Liver (tissue), 10 donors: ENCODE measurements at places on chromosomes 6 and 20. TPM values are rescaled to one million over a fixed set of nuclear protein-coding genes. Genes with fewer than 3 reads are reported as not detected.

- H3K27ac ChIP-seq, result no peak overlapping the region
- no peaks in the 10 kb centered on the region for H3K27me3 ChIP-seq
- H3K36me3 ChIP-seq, result no peaks in the 10 kb centered on the region
- no peak for DNase-seq
- H3K4me1 ChIP-seq, result no peaks in the 10 kb centered on the region
- H3K4me3 ChIP-seq, result no peak overlapping the region
These were observed 21.7 kb upstream of the SSTR4 start for GRCh38 chr20:23013429-23013828.

GRCh38 chr6:114100215-114100994, 129.5 kb upstream of the HDAC2 start:
- no peaks in the 10 kb centered on the region for H3K4me1 ChIP-seq
- DNase-seq, result no peak
- H3K27ac ChIP-seq, result no peak overlapping the region

The WFDC13 gene
- polyA plus RNA-seq, result not detected

The CRISP2 gene
- not detected for polyA plus RNA-seq

The KCNG1 gene
- polyA plus RNA-seq, result 0.24 TPM

The SDHAF4 gene
- polyA plus RNA-seq, result 3.9 TPM
